ENCODE measurements at places on chromosomes 2 and 18.
A peak's percentile ranks its signal among the peaks of the same experiment; 100 is the strongest.

GRCh38 chr2:135581282-135581681, 50.0 kb downstream of the R3HDM1 start:
- DNase-seq, result no peak

- DNase-seq, result no peak
Observed at GRCh38 chr18:21450913-21451312, 149.6 kb downstream of the ESCO1 start.

DNA sequence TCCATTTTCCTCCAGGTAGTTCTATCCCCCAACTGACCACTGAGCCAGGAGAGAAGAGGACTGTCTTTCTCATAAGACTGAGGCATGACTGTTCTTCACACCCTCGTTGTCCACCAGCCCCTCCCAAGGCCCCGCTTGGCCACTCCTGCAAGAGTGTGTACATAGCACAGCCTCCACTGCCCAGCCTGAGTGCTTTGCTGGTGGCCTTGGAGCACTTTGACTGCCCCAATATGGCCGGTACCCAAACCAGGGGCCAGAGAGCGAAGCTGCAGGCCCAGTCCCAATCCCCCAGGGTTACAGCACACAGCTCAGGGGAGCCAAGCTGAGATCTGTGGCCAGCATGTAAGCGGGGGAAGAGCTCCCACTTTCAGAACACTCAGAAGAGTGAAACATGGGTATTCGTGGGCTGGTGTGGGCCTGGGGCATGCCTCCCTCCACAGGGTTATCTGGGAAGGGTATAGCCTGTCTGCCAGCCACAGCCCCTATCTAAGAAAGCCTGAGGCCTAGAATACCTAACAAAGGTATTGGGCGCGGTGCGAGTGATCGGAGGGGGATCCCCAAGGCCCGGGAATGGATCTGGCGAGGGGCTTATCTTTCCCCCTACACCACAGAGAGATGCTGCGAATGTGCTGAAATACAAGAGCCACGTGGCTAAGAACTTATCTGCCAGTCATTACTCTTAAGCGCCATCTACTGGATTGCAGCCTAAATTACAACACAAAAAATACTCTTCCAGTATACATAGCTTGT, 163.8 kb downstream of the WDPCP start:
- DNase-seq, result no peak

GRCh38 chr18:68263481-68263880, 451.4 kb downstream of the TMX3 start:
- no peak for DNase-seq

DNA sequence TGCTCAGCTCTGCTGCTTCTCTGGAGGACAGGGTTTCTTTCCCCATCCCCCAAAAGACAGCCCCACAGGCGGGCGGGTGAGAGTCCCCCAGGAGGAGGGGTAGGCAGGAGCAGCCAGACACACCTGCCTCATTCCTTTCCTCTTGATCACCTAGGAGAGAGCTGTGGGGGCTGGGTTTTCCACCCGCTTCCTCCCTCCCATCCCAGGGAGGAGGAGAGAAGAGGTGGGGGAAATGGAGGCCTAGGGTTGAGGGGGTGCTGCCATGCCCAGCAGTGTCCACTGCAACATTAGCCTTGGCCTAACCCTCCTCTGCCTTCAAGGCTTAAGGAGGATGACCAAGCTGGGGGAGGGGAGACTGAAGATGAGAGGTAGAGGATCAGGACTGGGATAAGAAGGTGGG, 14.7 kb downstream of the WNT10A start:
- no peak for DNase-seq

DNA sequence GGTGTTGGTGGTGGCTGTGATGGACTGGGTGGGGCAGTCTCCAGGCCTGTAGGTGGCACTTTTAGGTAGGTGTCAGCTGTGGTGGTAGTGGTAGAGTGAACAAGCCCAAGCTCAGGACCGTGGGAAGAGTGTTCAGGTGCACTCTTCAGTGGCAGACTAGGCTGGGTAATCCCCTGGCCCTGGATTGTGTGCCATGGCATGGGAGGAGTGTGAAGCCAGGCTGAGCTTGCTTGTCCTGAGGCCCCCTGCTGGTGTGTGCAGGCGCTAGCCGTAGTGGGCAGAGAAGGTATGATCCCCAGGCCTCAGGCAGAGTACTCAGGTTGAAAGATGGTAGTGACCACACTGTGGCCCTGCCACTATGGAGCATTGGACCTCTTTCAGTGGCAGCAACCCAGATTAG, 850.3 kb downstream of the DSC3 start:
- no peak for DNase-seq

- DNase-seq, result no peak
Observed at GRCh38 chr2:106974891-106975290, 88.9 kb upstream of the ST6GAL2 start.

DNA sequence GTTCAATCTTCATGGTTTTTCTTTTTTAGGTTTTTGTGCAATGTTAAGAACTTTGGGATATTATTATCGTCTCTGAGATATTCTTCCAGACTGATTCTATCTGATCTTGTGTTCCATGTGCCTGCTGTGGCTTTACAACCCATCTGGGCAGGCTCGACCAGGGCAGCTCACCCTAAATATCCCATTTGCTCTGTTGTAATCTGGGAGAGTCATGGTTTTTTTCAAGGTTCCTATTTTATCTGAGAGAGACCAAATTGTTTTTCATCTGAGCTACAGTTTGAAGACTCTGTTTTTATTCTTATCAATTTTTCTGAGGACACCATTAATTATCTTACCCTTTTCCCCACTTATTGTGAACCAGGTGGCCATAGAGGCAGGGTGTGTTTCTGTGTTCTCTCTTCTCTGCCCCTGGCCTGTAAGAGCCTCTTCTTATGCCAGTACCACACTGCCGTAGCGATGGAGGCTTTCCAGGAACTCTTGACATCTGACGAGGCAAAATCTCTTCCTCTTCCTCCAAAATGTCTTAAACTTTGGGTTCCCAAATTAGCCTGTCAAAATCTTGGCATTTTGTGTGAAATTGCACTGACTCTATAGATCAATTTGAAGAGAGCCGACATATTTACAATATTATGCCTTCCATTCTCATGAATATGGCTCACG, 3.1 kb downstream of the SP140L start:
- no peak for DNase-seq

GRCh38 chr2:105114551-105114950, 76.7 kb downstream of the MRPS9 start:
- peak; percentile 68 for DNase-seq

GRCh38 chr2:24105816-24106215, 17.3 kb downstream of the PFN4 start:
- DNase-seq, result no peak

DNA sequence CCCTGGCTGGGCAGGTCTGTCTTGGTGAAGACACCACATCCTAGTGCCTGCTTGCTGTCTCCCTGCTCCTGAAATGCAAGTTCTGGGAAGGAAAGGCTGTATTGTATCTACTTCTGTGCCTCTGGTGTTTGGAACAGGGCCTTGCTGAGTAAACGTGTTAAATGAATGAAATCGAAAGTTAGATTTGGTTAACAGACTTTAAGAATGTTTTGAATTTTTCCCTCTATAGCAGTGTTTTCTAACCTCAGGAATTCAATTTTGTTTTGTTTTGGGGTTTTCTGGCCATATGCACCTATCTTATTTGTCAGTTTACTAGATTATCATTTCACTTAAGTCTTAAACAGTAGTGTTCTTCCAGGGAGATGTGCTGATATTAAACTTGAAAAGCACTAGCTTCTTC, 20.7 kb downstream of the FARP2 start:
- no peak for DNase-seq
